ENCODE measurements at places on chromosomes 2 and 18.

- no peak for DNase-seq
These were observed 371.9 kb upstream of the TNP1 start for GRCh38 chr2:217231724-217232123.

DNA sequence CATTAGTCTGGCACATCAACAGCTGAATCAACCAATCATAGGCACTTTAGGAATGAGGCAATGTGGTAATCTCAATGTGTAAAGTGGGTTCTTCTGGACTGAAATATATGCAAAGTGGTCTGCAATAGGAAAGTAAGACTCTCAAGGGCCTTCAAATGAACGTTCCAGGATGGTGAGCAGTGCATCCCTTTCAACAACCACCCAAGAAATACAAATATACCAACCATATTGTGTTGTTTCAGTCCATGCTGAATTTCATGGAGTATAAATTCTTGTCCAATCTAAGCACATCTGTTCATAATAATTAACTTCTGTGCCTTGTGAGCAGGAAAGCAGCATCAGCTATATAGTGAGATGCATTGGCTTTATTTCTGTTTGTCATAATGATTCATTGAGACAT lies 556.2 kb downstream of the THSD7B start:
- DNase-seq, result no peak

DNA sequence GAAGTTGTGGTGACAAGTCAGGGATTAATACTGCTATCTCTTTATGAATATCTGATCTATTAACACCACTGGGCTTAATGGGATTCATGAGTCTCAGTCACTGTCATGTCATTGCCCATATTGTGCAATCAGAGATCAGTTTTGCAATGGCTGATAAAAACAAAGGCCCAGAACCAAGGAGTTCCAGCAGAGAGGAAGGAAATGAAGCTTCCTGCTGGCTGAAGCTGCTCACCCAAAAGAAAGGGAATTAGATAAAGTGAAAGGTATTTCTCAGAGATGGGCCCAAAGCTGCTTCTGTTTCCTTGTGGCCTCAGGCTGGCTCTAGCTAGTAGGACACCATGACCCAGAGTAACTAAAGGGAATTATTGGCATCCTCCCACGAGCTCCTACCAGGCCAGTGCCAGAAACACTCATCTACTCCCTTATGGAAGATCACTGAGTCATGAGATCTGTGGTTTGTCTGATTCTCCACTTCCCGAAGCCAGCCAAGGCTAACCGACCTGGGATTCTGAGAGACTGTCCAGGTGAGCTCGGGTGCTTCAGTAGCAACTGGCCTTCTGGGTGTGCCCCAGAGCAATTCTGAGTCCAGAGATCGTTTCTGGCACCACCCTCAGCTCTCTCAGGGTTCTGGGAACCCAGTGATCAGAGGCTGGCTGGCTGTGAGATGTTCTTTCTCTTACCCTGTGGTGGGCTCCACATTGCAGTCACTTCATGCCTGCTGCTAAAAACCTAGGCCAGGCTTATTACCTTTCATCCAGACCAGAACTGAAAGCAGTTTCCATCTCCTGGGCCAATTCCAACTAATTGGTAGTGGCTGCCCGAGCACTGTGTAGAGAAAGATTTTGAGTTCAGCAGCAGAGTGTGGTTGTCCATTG lies 129.5 kb upstream of the PELI1 start:
- no peak for DNase-seq

GRCh38 chr2:167135706-167136105 lies 247.4 kb downstream of the XIRP2 start:
- no peak for DNase-seq

DNA sequence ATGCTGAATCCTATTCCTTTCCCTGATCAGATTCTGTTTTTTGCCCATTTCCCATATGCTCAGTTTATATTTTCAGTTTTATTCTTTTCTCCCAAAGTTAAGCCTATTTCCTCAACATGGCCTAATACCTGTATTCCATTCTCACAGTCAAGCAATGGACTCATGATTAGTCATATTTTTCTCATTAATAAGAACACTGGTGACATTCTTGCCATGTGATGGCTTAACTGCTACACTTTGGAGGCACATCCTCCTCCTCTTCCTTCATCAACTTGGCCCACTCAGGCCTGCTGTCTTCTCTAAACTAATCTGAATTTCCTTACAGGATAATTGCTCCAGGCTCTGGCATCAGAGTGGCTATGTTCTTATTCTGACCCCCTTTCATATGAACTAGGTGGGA lies 679.2 kb downstream of the NYAP2 start:
- DNase-seq, result no peak

DNA sequence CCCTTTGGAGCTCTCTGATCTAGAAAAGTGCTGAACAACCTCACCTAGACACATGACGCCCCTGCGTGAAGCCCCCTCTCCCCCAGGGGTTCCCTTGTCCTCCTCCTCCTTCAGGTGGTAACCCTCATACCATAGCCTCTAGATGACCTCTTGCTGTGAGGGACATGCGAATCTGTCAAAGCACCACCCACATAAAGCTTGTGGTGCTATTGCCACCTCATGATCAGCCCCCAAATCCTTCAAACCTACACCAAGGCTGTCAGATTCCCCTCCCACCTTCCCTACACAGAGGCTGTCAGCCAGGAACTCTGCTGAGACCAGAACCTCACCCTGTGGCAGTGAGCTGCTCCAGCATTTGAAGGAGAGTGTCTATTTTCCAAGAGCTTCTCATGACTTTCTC lies 43.1 kb upstream of the TEX51 start:
- no peak for DNase-seq

DNA sequence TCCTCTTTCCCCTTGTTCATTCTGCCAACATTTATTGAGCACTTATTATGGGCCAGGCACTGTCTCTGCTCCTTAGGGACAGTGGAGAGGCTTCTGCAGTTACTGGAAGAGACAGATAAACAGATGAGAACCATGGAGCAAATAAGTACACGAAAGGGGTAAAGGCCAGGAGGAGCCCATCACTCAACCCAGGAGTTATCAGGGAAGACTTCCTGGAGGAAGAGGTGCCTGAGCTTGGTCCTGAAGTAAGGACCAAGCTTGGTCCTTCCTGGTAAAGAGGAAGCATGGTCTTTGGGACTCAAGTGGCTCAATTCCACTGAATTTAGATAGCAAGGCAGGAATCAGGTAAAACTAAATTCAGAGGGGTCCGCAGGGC lies 1.7 kb downstream of the ACTG2 start:
- no peak for DNase-seq

DNA sequence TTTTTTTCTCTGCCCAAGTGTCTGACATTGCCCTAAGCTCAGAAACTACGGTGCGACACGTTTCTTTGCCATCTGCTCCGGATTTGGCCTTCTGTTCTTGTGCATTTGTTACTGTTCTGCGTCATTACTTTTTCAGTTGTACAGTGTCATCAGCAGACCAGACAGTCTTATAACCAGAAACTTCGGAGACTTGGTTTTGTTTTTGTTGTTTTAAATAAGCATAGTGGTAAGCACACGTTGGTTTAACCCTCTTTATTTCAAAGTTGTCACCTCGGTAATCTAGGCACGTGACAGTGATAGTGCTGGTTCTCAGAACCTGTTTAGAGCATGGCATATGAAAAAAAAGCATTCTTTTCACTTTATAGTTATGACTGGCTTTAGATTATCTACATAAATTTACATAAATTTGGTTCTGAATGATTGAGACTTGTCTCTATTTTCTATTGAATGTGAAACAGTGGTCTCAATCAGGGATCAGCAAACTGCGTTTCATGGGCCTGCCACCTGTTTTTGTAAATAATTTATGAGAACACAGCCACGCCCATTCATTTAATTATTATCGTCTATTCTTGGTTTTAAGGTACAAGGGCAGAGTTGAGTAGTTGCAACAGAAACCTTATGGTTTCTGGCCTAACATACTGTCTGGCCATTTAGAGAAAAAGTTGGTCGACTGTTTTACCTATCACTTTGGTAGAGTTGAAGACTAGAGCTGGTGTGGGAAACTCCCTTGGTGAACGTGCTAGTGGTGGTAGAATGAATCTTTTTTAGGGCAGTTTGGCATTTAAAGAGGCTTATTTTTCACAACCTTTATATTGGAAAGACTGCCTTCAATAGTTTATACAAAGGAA lies 106.5 kb downstream of the ZNF532 start:
- DNase-seq, result no peak

Data from activated naive CD4-positive, alpha-beta T cell (primary cell).